ENCODE measurements at places on chromosomes 6 and 20.

DNA sequence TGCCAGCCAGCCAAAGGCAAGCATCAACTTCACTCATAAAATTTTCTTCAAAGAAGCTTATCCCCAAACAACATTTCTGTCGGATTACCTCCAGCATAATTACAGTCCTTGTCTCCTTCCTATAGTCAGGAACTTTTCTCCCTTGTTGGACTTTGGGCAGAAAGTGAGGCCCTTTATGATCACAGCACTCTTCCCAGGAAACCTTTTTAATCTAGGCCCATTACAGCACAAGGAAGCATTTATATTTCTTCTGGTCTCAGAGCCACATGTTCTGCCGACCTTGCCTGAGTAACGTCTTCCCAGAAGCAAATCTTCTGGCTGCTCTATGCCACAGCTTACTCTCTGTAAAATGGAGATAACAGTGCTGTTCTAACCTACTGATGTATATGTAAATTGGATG lies 437.2 kb upstream of the SLC35B3 start:
- no peak for DNase-seq

DNA sequence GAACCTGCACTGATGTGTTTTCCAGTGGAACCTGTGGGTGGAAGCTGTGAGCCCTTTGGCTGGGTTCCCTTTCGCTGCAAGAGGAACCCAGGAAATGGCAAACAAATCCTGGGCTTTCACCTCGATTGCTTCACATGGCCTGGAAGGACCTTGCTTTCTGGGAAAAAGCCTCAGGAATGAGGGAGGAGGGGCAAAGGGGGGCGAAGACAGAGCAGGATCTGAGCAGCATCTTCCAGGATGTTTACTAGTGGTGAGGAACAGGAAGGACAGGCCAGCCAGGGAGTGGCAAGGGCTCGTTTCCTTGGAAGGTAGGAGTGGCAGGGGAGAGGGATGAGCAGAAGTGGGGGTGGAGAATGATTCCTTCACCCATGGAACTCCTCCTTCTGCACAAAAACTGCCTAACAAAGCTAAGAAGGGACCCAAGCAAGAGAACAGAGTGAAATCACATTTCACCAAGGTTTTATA lies 5.9 kb downstream of the SLC2A10 start:
- DNase-seq: no peak

DNA sequence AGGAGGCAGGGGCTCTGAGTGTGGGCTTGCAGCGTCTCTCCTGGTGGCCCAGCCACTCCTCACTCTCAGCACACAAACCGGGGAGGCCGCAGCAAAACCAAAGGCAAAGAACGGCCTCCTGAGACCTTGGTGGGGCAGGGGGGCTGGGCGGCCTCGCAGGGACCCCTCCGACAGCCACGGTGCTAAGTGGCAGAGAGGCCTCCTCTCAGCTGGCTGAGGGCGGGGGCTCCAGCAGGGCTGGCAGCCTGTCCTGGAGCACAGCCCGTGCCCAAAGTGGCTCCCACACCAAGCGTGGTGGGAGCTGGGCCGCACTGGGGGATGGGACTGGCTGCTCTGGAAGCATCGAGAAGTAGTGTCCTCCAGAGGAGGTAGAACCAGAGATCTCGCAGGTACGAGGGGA lies 334.4 kb downstream of the QKI start:
- no peak for DNase-seq

- DNase-seq: peak; percentile 51
Measured at GRCh38 chr6:113936093-113936934, 34.6 kb downstream of the HDAC2 start.

GRCh38 chr20:36465109-36466080 lies 75.9 kb upstream of the MYL9 start:
- DNase-seq: peak; percentile 55

- no peak for DNase-seq
Measured at GRCh38 chr6:118542184-118542952, 5.7 kb upstream of the PLN start.

GRCh38 chr6:79810871-79811270 lies 136.5 kb downstream of the ELOVL4 start:
- peak; percentile 34 for DNase-seq

DNA sequence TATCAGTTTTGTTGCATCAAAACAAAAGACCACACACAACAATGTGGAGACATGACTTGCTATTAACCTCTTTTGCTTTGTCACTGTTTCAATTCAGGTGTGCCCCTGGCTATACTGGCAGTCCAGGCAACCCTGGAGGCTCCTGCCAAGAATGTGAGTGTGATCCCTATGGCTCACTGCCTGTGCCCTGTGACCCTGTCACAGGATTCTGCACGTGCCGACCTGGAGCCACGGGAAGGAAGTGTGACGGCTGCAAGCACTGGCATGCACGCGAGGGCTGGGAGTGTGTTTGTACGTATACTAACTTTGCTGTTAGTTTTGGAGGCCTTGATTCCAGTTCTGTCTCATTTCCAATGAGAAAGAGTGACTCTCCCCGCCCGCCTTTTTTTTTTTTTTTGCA lies 356.9 kb downstream of the ARHGAP18 start:
- no peak for DNase-seq

GRCh38 chr6:40160826-40161225 lies 226.6 kb upstream of the MOCS1 start:
- DNase-seq: no peak

- DNase-seq: no peak
Measured at GRCh38 chr20:43533060-43533459, 25.6 kb downstream of the L3MBTL1 start.

- no peak for DNase-seq
Measured at GRCh38 chr6:38984723-38985122, 63.9 kb upstream of the GLP1R start.

DNA sequence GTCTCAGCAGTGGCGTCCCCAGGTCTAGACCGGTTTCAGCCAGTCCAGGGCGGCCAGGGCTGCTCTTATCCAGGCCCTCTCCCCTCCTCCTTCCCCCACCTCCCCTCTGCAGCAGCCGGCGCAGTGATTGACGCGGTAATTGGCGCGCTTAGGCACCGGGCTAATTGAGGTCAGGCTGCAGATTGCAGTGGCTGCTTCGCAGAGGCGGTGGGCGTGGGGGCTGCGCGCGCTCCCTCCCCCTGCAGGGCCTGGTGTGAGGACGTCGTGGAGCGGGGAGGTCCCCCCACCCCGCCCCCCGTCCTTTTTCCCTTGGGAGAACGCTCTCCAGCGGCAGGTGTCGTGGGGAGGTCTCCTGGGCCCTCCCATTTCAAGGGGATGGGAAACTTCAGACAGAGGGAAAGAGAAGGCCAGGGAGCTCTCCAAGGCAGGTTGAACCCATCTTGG lies 70.4 kb upstream of the BLCAP start:
- peak; percentile 94 for DNase-seq

- DNase-seq: no peak
Measured at GRCh38 chr20:44491635-44492395, 16.1 kb downstream of the TTPAL start.

GRCh38 chr20:53071833-53072232 lies 99.7 kb downstream of the TSHZ2 start:
- no peak for DNase-seq

- no peak for DNase-seq
Measured at GRCh38 chr6:8139451-8139850, 37.1 kb upstream of the EEF1E1 start.

DNA sequence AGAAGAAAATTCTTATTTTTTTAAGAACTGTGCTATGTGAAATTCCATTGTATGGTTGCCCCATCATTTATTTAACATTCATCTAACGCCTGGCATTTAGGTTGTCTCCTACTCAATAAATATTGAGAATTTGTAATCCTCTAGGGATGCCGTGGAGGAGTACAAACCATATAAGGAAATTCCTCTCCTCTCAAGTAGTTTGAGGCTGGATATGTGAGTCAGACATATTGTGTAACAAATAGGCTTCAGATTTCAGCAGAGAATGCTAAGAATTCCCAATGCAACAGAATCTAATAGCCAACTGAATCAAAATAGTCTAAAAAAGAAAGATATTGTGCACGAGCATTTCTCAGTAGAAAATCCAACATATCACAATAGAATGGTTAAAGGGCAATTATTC lies 174.7 kb downstream of the OTOR start:
- no peak for DNase-seq

DNA sequence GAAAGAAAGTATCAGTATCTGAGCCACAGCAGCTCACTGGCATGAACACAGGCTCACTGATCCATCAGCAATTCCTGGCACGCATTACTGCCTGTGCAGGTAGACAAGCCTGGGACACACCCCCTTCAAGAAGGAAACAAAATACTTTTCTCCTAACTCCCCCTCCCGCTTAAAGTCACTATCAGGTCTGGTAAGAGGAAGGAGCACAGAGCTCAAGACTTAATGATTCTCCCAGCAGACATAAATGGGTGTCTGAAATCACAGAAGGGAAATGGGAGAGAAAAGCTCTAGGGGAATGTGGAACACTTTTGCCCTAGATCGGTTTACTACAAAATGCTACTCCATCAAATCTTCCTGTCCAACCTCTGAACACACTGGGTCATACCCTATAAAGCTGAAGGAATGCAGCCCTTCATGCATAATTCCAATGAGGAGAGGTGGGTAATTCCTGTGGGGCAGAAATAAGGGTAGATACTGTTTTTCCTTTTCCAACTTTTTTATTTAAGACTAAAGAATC lies at the start of gene ADGRF1:
Gene ADGRF1 (minus strand): TSS at position 58 of the 517 bp plus-strand sequence. CDS start 13,271 bp downstream, outside the sequence.
- DNase-seq: no peak

DNA sequence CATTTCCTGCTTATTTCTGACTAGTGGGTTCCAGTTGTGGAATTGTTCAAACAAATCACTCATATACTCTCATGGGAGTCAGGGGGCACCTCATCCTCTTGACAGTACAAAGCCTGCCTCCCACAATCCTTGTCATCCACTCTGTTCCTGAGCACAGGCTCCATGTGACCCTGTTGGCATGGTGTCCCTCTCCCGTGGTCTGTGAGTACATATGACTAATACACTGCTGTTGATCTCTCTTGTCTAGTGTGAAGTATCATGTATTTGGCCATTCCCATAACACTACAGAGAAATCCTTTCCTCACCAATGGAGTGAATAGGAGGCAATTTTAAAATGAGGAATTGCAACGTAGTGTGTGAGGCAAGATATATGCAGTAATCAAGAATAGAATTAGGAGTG lies 185.3 kb downstream of the OGFRL1 start:
- DNase-seq: no peak

GRCh38 chr6:26180346-26180745 lies 93.1 kb downstream of the HFE start:
- no peak for DNase-seq

GRCh38 chr6:168315596-168315995 lies 4.0 kb downstream of the DACT2 start:
- DNase-seq: no peak

DNA sequence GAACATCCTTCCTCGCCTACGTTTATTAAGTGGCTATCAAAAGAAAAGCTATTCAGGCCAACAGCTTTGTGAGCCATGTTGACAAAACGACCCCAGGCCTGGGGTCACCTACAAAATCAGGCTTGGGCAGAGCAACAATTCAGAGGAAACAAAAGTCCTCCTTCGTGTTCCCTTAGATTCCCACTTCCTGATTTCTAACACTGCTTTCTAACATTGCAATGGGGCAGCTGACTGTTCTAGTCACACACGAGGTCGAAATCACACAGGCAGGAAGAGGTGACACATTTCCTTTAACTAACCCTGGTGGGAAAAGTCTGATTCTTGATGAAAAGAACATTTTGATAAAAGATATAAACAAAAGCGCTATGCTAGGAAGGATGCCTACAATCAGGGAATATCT lies 31.9 kb downstream of the WDR27 start:
- no peak for DNase-seq

DNA sequence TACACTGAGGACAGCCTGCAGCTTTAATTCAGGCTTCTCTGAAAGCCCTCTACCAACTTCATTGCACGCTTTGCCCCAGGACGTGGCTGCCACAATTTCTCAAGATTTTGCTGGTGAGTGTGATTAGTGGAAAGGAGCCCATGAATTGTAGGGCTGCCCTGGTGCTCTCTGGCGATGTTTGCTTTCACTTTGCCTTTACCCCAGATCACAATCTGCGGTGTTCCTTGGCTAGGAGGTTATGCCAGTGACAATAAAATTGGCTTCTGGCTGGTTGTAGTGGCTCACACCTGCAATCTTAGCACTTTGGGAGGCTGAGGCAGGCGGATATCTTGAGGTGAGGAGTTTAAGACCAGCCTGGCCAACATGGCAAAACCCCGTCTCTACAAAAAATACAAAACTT lies 139.3 kb downstream of the FOXC1 start:
- DNase-seq: no peak

DNA sequence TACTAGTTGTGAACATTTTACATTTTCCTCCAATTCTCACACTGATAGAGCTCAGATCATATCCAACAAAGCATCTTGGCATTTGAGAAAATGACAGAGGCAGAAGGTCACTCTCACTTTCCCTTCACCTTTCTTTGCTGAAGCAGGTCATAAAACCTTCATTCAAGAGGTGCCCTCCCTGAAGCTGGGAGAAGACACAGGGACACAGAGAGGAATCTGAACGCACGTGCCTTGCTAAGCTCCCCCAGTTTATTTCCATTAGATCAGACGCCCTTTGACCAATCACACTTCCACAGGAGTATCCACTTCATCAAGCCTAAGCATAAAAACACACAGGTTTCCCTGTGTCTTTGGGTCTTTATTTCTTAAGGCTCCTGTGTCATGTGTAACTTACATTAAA lies 9.2 kb upstream of the MBOAT1 start:
- no peak for DNase-seq

GRCh38 chr20:41573955-41574354 lies 44.2 kb downstream of the CHD6 start:
- no peak for DNase-seq

GRCh38 chr6:159450815-159451465 lies 242.1 kb downstream of the SOD2 start:
- DNase-seq: no peak

DNA sequence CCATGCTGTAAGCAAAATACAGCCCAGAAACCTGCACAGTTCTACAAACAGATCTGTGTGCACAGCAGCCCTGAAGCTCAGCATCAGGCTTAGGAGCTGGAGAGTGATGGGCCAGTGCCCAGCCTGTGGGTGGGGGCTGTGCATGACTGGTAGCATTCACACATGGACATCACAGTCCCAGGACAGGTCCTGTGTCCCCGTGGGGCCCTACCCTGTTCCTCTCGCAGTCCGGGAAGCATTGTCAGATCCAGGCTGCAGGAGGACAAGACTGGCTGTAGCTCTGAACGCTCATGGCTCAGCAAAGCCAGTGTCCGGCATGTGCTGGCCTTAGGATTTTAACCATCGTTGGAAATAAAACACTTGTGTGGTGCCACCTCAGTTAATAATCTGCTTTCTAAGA lies 234.1 kb downstream of the CDH4 start:
- DNase-seq: no peak

DNA sequence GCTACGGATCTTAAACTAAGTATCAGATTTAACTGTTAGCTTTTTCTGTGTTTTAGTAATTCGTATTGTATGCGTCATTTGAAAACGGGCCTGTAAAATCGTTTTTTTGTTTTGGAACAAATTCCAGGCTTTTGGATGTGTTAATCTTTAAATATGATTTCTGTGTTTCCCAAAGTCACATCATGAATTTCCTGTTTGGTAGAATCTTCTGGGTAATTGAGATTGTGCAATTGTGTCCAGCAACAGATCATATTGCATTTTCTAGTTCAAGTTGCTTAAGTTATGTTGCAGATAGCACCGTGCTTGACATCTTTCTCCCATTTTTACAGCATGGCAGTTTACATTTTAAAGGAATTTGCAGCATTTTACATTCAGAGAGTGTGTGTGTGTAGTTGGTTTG lies 1.9 kb downstream of the MAPK14 start:
- DNase-seq: no peak

- DNase-seq: no peak
Measured at GRCh38 chr6:126232671-126233070, 107.2 kb upstream of the CENPW start.
